Fibroblast of pulmonary artery (primary cell): ENCODE measurements at places on chromosomes 2 and 18.

GRCh38 chr2:162198239-162198638 is 45.0 kb downstream of the FAP start:
- DNase-seq = peak; percentile 25

DNA sequence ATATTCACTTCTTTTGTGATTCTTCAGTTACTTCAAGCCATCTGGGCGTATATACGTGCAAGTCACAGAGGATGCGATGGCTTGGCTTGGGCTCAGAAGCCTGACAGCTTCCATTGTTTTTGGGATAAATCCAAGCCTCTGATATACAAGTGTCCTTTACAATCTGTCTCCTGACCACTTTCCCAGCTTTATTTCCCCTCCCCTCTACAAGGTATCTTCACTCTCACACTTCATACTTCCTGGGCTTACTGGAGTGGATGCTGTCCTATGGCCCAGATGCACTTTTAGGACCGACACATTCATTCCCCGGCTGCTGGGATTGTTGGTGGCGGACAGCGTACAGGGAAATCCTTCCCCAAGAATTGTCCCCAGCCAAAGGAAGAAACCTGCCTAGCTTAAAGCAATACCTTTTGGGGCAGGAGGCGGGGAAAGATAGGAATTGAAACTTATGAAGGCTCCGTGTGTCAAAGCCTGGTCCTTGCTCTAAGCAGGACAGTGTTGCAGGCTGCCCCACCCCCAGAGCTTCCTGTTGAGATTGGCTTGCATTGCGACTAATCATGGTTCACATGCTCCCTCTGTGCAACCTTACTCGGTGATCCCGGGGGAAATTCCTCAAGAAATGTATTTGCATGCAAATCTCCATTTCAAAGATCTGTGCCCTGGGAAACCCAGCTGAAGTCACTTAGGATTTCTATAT is 802.9 kb upstream of the ID2 start:
- no peak for DNase-seq

GRCh38 chr2:33877348-33878016 is 278.4 kb upstream of the FAM98A start:
- DNase-seq = no peak

- no peak for DNase-seq
These were observed 989.2 kb downstream of the CPS1 start for GRCh38 chr2:211545582-211545981.

DNA sequence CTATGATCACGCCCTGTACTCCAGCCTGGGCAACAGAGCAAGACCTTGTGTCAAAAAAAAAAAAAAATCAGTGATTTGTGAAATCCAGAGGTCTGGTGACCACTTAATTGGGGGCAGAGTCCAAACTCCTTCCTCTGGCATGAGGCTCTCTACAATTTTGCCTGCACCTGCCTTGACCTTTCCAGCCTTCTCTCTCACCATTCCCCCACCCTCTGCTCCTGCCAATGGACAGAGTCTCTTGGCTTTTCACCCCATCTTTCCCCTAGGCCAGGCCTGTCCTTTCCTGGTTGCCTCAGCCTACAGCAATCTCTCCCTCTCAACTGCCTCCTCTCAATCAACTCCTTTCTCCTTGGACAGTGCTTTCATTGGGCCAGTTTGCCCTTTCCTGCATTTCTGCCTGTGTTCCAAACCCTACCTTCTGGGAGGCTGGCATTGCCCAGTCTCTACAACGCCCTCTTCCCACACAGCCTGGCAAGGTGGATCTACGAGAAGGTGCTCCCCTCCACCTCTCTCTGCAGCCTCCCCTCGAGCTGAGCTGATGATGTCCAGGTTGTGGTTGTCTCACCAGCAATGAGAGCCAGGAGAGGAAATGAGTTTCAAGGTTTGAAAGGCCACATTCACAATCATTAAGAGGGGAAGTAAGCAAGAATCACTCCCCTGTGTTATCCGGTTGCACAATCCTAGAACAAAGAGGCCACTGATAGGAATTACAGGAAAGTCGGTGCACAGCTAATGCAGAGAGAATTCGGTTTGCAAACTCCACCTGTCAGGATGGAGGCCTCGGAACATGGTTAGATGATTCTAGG is 39.5 kb upstream of the NPAS2 start:
- DNase-seq = peak; percentile 88

DNA sequence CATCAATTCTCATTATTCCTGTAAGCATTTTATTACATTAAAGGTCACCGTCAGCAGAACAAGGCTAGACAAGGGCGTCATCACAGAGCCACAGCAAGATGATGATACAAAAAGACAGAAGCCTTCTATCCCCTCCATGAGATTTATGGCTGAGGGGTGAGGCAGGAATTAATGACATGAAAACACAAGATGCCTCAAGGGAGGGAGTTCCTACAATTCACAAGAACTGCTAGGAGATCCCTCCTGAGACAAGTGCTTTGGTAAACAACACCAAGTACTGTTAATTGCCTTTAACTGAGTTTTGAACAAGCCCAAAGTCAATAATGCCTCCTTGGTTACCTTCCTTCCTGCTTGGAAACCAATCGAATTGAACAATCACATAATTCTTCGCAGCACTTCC is 14.1 kb downstream of the ADD2 start:
- DNase-seq = no peak

GRCh38 chr2:240624011-240624949 is 1.0 kb upstream of the GPR35 start:
- DNase-seq = no peak

DNA sequence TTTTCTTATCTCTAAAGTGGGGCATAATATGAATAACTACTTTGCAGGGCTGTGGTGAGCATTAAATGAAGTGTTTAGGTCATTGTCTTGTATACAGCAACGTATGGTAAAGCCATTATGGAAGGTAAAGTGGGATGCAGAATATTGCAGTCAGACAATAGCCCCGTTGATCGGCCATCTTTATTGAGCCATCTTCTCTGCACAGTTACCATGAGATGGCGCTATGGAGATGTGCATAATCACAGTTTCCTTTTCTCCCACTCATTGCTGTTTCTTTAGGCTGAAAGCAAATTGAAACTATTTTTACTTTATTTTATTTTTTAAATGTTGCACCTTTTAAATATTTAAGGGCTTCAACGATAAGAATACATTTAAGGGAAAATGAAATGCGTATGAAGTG is 108.9 kb downstream of the THSD7B start:
- DNase-seq = peak; percentile 0

DNA sequence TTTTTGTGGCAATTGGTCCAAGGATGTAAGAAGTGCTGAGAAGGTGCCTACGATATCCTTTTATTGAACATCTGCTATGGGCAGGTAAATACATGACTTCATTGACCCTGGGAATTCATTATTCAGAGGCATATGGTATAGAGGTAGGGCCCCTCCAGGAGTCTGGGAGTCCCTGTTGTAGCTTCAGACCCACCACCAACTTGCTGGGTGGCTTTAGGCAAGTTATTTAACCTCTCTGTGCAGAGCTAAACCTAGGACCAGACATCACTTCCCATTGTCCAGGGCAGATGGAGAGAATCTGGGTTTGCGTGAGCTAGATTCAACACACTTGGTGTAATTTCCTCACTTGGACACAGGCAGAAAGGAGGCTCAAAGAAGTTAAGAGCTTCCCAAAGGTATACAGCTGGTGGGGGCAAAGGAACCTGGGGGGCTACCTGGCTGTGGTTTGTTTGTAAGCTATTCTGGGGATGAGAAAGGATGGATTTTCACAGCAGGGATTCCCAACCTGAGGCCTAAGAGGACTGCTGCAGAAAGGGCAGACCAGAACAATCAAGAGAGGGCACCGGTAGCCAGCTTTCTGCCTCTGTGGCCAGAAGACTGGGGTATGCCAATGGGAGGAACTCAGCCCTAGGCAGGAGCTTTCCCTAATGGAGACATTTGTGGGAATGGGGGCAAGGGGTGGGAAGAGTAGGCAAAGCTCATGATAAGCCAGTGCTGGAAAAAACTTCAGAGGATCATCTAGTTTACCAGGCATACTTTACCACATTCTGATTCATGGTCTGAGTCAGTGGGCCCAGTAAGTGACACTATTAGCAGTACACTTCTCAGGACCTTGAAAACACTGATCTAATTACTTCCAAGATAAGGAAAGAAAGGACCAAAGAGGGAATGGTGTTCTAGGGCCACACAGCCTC is 102.7 kb upstream of the SMAD2 start:
- peak; percentile 35 for DNase-seq

DNA sequence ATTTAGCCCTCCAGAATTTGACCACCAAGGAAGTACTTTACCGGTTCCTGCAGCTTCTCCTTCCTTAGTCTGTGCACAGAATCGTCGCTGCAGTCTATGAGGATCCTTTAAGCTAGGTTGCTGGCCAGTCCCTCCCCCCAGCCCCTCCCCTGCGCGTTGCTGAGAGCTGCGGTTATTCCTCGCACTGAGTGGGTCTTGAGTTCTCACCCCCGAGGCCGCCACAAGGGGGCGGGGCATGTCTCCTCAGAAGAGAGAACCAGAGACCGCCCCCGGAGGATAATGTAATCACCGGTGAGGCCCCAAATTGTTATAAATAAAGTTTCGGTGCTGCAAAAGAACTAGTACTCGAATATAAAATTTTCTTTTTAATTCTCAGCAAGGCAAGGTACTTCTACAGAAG is 1184.9 kb upstream of the CDH2 start:
- DNase-seq = no peak

DNA sequence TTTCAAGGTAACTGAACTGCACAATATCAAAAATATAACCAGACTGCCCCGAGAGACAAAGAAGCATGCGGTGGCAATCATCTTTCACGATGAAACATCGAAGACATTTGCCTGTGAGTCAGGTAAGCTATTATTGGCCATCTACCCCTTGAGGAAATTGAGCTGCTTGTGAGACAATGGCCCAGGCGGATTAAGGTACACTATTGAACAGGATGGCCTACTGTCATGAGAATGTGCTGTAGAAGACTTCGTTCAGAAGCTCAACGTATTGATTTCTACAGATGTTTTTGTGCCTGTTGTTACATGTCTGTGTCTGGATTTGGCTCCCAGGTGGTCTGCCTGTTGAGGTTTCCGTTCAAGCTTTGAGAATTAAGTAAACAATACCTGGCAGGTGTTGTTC is 198.7 kb downstream of the DOK6 start:
- DNase-seq = no peak

- DNase-seq = no peak
These were observed 2896.7 kb upstream of the TEKT4 start for GRCh38 chr2:91974401-91975129.

- peak; percentile 87 for DNase-seq
These were observed 71.7 kb downstream of the NCAPH start for GRCh38 chr2:96407041-96407918.

- no peak for DNase-seq
These were observed 113.5 kb downstream of the PLEKHM3 start for GRCh38 chr2:207911856-207912255.

GRCh38 chr2:151251012-151251411 is 10.7 kb downstream of the RBM43 start:
- DNase-seq = peak; percentile 91

DNA sequence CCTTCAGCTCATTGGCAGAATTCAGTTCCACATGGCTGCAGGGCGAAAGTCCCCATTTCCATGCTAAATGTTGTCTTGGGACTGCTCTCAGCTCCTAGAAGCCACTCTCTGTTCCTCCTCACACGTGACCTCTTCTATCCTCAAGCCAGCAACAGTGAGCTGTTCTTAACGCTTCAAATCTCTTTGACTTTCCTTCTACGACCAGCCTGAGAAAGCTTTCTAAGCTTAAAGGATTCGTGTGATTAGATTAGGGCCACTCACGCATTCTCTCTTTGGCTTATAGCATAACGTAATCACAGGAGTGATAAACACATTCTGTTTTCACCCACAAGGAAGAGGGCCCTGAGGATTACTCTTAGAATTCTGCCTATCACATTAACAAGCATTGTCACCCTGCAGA is 29.8 kb upstream of the LAMA1 start:
- DNase-seq = no peak

- no peak for DNase-seq
These were observed 341.0 kb downstream of the EIPR1 start for GRCh38 chr2:3036432-3037125.

DNA sequence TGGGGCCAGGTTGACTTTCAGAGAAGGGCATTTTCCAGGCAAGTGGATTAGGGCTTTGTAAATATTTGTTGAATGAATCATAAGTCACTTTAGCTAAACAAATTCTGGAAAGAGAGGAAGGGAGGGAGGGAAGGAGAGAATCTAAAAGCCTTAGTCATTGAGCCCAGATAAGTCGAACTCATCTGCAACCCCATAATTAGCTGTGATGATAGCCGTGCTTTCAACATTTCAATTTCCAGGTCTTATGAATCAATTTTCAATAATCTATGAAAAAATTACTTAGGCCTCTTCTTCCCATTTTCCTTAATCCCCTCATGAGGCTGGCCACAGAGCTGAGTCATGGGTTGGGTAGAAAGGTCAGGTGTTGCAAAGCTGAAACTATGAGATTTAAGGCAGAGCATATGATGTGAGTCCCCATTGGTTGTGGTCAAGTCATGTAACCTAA is 111.9 kb upstream of the MAPRE2 start:
- DNase-seq = peak; percentile 68

DNA sequence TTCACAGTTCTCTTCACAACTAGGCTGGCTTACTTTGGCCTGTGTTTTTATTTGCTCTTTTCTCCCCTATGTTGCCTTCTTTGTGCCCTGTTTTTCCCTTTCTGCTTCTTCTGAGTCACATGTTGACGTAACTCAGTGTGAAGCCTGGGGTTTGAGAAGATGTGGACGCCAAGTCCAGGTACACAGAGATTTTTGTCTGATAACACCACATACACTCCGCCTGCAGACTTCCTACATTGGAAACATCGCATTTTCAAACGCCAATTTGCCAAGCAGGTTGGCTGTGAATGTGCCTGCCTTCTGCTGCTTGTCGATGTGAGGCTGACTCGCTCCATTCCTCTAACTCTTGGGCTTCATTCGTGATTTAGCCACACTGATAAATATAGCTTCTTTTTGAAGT is 62.6 kb upstream of the FN1 start:
- DNase-seq = peak; percentile 14

DNA sequence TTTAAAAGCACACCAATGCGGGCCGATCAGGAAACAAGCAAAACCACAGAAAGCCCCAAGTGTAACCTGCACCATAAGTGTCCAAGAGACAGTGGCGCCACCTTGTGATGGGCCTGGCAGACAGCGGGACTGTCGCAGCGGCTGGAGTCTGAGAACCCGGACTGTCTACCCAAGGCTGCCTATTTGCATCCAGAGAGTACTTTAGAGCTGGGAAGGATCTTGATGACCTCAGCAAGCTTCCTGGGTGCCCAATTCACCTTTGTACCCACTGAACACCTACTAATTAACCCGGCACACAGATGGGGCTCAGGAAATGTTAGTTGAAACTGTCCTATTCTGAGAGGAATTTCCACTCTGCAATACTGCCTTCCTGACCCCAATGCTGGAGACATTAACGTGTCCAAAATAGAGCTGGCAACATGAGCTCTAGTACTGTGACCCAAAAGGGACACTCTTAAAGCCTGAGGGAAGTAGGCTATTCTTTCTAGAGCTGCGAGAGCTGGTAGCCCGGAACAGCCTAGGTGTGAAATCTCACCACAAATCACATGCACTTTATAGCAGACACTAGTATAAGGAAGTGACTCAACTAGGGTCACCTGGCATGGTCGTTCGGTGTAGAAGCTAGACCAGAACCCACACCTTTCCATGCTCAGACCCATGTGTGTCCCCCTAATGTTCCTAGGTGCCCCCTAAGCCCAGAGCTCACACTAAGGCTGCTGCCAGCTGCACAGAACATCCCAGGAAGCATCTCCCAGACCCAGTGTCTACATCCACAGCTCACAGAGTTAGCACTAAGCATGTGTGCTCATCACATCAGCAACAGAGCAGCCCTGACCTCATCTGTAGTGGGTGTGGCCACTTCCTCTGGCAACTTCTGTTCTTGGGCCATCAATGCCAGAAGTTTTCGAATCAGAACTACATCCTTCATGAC is 25.4 kb downstream of the POLR1A start:
- peak; percentile 79 for DNase-seq

- no peak for DNase-seq
These were observed 21.5 kb downstream of the ITM2C start for GRCh38 chr2:230886206-230886605.
